Adrenal gland (tissue), 19 donors: ENCODE measurements at places on chromosomes 3 and 15. TPM values are rescaled to one million over a fixed set of nuclear protein-coding genes. Genes with fewer than 3 reads are reported as not detected.

Gene NPAP1
- polyA plus RNA-seq: 0.03 TPM

Gene FAM43A
- polyA plus RNA-seq: 0.99 TPM

Gene IGDCC3
- polyA plus RNA-seq: not detected

GRCh38 chr15:88882785-88883184 lies 12.6 kb downstream of the HAPLN3 start:
- DNase-seq: peak; percentile 21

- no peak for DNase-seq
These were observed 16.3 kb downstream of the ARL8B start for GRCh38 chr3:5138214-5138981.

- no peak for DNase-seq
These were observed 156.9 kb upstream of the PRICKLE2 start for GRCh38 chr3:64382153-64382552.

DNA sequence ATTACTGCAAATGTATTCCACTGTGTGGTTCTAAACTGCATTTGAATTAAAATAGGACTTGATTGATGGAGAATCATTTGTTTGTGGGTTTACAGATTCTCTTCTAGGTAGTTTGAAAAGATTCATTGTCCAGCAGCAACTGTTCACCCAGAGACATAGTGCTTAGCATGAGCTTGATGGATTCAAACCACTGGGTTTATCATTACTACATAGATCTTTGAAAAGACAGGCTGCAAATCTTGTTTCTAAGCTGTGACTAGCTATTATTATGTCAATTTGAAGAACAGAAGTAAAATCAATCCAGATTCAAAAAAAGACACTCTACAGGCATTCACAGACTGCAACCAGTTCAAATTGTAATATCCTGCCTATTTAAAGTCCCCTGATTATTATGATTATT lies 49.8 kb downstream of the MBNL1 start:
- DNase-seq: no peak
